ENCODE measurements at places on chromosomes 12 and 14. TPM values are rescaled to one million over a fixed set of nuclear protein-coding genes. Genes with fewer than 3 reads are reported as not detected.

The ACTR6 gene
- total RNA-seq: 36.3 TPM

The HVCN1 gene
- 10.6 TPM for total RNA-seq

The KIF5A gene
- total RNA-seq: 2.2 TPM

The NPFF gene
- not detected for total RNA-seq

The EIF2S3B gene
- 0.66 TPM for total RNA-seq

The CLSTN3 gene
- total RNA-seq: 86.2 TPM

The FLVCR2 gene
- 6.9 TPM for total RNA-seq

The EML5 gene
- total RNA-seq: 3.0 TPM

The STAC3 gene
- total RNA-seq: 5.7 TPM

The CEBPE gene
- 0.34 TPM for total RNA-seq

The NDUFA12 gene
- 130 TPM for total RNA-seq

The MIPOL1 gene
- total RNA-seq: 0.02 TPM

The SERPINA9 gene
- not detected for total RNA-seq

The BBOF1 gene
- total RNA-seq: 1.1 TPM

The HOXC4 gene
- total RNA-seq: 0.42 TPM

The ABCD2 gene
- 39.5 TPM for total RNA-seq

The IAPP gene
- total RNA-seq: not detected

The TAS2R14 gene
- 5.2 TPM for total RNA-seq

The BRMS1L gene
- 4.5 TPM for total RNA-seq

The SERPINA1 gene
- total RNA-seq: 0.22 TPM

The P3H3 gene
- 2.7 TPM for total RNA-seq

The E2F7 gene
- total RNA-seq: 16.1 TPM

The PSMB5 gene
- 73.1 TPM for total RNA-seq

The TMEM119 gene
- total RNA-seq: 0.96 TPM

The CLMN gene
- total RNA-seq: 0.29 TPM

The PAH gene
- not detected for total RNA-seq

The CIROP gene
- not detected for total RNA-seq

The RERG gene
- total RNA-seq: 0.20 TPM

The KCNH5 gene
- total RNA-seq: not detected

The PAX9 gene
- total RNA-seq: not detected

The NAV3 gene
- total RNA-seq: not detected
